RPMI7951 (cell line): ENCODE measurements at places on chromosomes 6 and 20.
A peak's percentile ranks its signal among the peaks of the same experiment; 100 is the strongest.

GRCh38 chr6:95318137-95318536 is 259.2 kb upstream of the MANEA start:
- DNase-seq = no peak

DNA sequence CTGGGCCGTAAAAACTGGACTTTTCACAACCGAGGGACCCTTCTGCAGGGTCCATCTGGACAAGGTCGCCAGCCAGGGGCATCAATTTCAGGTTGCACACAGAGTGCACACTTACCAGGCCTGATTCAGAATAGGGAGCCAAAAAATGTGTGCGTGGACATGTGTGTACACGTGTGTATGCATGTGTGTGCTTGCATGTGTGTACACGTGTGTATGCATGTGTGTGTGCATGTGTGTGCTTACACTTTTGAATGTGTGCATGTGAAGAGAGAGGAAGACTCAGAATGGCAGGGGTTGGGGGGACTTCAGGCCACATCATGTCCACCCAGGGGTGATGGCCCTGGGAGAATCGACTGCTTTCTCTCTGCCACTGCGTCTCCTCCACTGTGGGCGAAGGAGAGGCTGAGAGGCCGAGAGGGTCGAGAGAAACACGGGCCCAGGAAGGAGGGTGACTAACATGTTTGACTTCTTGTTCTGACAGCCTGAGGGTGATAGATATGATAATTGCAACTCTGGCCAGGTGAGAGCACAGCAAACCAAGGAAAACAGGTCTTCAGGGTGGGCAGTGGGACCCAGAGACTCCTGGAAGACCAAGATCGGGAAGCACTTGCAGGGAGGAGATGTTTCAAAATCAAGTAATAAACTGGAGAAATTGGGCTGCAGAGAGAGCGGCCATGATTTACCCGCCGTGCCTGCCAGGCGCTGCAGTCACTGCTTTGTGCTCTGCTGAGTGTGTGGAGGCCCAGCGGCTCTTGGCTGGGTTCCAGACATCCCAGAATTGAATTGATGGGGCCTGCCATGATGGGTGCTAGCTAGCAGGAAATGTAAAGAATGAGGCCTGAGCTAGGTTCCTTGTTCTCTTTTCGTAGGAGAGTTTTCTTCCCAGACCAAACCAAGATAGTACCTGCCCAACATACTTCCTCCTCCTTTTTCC is 310.8 kb downstream of the QKI start:
- no peak for DNase-seq

DNA sequence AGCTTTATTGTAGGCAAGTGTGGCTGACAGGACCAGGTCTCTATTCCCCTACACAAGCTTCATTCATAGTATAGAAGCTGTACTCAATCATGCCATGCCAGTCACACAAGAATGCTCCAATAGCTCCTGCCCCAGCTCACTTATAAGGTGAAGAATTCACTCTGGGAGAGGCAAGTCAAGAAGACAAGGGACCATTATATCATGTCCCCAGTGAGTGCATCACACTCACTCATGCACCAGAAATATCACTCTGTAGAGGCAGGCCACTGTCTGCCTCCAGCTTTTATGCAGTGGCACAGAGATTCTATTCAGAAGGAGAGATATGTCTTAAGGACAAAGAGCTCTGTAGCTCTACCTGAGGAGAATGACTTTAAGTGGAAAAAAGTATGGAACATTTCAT is 263.2 kb downstream of the GJA1 start:
- DNase-seq = peak; percentile 19

DNA sequence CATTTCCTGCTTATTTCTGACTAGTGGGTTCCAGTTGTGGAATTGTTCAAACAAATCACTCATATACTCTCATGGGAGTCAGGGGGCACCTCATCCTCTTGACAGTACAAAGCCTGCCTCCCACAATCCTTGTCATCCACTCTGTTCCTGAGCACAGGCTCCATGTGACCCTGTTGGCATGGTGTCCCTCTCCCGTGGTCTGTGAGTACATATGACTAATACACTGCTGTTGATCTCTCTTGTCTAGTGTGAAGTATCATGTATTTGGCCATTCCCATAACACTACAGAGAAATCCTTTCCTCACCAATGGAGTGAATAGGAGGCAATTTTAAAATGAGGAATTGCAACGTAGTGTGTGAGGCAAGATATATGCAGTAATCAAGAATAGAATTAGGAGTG is 185.3 kb downstream of the OGFRL1 start:
- peak; percentile 92 for DNase-seq

DNA sequence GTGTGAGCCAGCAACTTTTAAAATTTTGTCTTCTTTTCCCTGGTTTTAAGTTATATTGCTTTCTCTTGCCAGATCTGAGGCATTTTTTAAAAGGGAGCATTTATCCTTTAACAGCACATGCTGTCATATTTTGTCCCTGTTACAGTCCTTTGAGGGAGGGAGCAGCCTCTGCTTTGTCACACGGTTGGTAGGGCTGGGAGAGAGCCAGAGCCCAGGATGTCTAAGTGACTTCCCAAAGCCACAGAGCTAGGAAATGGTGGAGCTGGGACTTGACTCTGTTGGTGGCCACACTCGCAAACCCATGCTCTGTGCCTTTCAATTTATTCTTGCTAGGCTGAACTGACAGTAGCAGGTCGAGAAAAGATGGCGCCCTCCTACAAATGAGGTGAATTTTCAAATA is 80.4 kb upstream of the IYD start:
- no peak for DNase-seq

GRCh38 chr20:50303573-50304500 is 113.2 kb downstream of the CEBPB start:
- DNase-seq = peak; percentile 88

GRCh38 chr6:25012657-25013056 is 76.9 kb upstream of the RIPOR2 start:
- peak; percentile 47 for DNase-seq

- DNase-seq = peak; percentile 35
These were observed 43.6 kb upstream of the PHACTR3 start for GRCh38 chr20:59560588-59561227.

DNA sequence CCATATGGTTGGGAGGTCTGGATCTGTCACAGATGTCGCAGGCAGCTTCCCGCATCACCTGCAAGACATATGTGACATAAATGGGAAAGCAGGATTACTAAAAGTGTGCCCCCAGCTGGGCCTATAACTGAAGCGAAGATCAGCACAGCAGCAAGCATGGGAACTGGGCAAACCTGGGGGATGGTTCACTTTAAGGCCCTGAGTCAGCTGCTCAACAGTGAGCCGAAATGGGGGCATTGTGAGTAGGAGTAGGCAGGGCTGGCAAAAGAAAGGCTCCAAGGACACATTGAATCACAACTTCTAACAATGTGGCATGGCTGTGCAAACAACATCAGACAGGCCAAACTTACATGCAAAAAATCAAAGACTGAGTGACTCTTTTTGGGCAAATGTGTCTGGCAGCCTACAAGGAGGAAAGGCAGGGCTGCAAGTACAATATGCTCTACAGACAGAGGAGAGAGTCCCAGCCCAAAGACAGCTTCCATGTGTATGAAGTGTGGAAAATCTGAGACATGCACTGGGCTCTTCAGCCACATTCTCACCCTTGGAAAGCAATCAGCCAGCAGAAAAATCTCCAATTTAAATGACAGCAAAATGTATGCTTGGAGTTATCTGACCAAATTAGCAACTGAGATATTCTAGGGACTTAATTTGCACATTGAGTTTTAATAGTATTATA is 531.0 kb upstream of the MMS22L start:
- no peak for DNase-seq

GRCh38 chr6:43695215-43695966 is 7.8 kb upstream of the MRPS18A start:
- DNase-seq = no peak

GRCh38 chr20:35497780-35498189 is 31.7 kb downstream of the C20orf173 start:
- no peak for DNase-seq

DNA sequence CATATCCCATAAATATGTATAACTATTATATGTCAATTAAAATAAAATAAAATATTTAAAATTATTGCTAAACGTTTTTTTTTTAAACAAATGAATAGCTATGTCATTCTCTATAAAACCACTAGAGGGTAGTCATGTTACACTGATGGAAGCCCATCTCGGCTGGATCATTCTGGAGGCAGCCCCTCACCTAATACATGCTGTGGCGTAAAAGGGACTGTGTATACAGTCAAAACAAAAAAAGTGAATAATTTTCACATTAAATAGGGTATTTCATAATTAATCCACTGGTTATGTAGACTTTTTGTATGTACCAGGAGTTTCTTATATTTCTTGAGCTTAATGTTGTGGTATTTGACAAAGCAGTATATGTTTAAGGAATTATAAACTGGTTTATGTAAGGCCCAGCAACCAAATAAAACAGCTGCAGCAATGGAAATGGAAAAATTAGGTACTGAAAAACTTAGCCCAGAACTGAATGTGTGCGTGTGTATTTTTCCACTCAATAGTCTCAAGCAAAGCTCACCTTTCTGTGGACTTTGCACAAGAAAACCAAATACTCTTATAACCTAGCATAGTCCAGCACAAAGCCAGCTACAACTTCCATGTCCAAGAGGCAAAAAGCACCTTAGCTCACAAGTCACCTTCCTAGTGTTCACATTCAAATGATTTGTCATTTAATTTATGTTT is 81.7 kb downstream of the COL9A1 start:
- DNase-seq = peak; percentile 24

DNA sequence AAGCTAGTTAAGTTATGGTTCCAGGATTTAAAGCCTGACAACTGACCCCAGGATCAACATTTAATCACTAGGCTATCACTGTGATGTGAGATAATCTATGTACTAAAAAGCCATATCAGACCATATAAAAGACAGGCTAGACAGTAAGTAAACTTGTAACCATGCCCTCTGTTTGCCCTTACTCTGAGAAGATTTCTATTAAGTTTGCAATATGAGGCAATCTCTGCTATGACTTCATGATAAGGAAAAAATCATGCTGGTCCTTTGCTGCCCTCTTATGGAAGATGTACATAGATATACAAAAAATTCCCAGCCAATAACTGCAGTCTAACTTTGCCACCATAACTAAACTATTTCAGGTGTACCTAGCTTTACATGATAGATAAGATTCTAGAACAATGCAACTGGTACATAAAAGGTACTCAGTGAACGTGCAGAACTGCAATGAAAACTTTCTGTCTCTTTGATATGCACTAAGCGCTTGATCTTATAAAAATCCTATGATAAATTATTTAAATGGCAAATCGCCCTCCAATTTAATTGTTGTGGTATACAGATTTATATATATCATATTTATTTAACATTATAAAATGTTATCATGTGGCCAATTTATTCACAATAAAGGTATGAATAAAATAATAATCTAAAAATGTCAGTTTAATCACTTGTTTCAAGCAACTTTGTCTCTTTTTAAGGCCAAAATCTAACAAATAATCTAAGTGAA is 70.5 kb downstream of the FAM217A start:
- peak; percentile 65 for DNase-seq

GRCh38 chr6:137823826-137824555 is 43.1 kb upstream of the TNFAIP3 start:
- DNase-seq = peak; percentile 80

GRCh38 chr20:63536997-63537524 is at the start of gene PTK6:
Gene PTK6, minus strand, starts transcription at chr20:63537376. Its CDS starts 62 bp downstream, at chr20:63537314.
- DNase-seq = no peak

GRCh38 chr6:43123461-43124314 is 47.4 kb upstream of the SRF start:
- DNase-seq = no peak

DNA sequence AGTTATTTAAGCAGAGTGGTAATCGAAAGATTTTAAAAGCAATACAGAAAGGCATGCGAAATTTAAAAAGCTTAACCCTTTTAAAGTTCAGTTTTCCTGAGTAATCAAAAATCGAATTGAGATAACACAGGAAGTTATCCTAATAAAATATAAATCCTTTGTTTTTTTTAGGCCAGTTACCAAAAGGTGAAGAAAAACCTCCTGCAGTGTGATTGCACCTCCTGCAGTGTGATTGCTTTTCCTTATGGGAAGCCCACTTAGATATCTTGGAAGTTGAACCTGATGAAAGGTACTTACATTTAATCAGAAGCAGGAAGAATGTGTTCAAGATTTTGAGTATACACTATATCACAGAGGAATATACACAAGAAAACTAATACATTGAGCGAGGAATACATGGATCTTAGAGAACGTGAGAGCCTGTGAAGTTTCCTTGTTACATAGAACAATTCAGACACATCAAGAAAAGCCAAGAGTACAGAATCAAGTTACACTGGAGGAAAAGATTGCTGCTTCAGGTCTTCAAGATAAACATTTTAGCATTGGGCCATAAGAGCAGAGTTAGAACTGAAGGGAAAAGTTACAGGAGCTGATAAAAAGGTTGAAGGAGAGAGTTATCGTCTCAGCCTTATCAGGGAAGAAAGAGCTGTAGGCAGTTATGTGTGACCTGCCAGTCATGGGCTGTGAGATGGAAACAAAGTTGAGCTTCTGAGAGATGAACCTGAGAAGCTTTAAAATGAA is 7.7 kb upstream of the TMEM181 start:
- no peak for DNase-seq

GRCh38 chr20:36833275-36834020 is 42.5 kb upstream of the TLDC2 start:
- no peak for DNase-seq

GRCh38 chr6:166855416-166855815 is 100.9 kb downstream of the RNASET2 start:
- DNase-seq = no peak

GRCh38 chr20:25053255-25054031 is 4.5 kb downstream of the ACSS1 start:
- peak; percentile 35 for DNase-seq

- no peak for DNase-seq
These were observed 142.5 kb upstream of the SPACA1 start for GRCh38 chr6:87905101-87905641.

- no peak for DNase-seq
These were observed 765.9 kb downstream of the BCKDHB start for GRCh38 chr6:80872199-80872950.

- DNase-seq = peak; percentile 14
These were observed 24.6 kb downstream of the DNAAF9 start for GRCh38 chr20:3382836-3383235.

- no peak for DNase-seq
These were observed 8.9 kb downstream of the SLC16A10 start for GRCh38 chr6:111096246-111096645.

DNA sequence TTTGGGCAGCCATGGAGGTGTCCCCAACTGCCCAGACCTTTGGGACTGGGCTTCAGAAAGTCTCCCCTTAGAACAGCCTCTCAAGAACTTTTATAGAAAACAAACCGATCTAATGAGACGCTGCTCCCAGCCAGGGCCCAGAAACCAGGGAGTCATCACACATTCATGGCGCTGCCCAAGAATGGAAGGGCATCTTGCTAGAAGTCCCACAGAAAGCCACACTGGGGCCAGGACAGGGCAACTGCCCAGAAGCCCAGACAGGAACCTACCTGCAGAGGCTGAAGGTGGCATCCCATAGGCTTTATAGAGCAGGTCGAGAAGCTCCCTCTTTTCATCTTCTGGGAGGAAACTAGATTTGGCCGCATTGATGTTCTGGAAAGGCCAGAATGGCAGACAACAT is 31.5 kb downstream of the ADA start:
- DNase-seq = no peak

GRCh38 chr6:33981421-33981820 is 164.5 kb downstream of the GRM4 start:
- no peak for DNase-seq
